ENCODE measurements at places on chromosomes 3 and 15. TPM values are rescaled to one million over a fixed set of nuclear protein-coding genes. Genes with fewer than 3 reads are reported as not detected.

Gene ST3GAL6
- total RNA-seq: 7.1 TPM

DNA sequence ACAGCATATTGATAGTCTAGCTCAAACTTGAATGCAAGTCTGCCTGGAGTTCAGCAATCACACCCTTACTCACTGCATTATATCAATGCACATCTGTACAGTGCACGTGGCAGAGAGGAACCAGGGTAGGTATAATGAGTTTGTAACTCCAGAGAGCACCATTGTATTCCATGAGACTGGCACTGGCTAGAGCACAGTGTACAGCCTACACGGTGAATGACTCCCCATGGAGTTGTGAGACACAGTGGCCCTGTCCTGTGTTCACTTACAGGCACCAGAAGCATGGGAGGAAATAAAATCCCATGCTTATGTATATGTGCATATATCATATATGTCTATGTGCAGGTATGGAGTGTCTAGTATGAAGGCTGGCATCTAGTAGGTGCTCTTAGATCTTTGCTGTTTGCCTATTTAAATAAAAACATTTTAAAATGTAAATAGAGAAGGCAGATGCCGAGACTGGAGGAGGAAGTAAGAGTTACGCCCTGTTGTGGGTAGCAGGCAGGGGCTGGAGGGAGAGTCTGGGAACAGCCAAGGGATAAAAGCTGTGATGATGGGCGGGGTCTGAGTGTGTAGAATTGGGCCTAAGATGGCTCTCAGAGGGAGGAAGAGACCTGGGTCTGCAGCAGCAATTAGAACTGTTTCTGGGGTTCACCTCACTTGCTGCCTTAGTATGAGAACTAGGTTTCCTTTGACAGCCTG, 360.7 kb upstream of the ICE2 start:
- DNase-seq: no peak

GRCh38 chr3:12155264-12155663, 3.4 kb downstream of the TIMP4 start:
- DNase-seq: no peak

DNA sequence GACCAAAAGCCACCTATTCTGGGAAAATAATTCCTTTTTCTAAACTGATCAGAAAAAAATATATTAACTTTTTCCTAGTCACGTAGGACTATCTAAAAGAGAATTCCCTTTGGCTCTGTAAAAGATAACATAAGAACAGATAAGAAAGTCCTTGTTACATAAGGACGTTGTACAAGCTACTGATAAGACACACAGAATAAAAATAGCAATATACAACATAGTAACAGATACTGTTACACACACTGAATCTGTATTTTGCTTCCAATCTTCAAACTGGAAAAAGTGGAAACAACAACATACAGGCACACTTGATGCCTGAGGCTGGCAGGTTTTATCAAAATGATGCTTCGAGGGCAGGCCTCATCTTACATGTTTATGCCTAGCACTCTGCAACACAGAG, 59.8 kb downstream of the SNX4 start:
- no peak for DNase-seq

DNA sequence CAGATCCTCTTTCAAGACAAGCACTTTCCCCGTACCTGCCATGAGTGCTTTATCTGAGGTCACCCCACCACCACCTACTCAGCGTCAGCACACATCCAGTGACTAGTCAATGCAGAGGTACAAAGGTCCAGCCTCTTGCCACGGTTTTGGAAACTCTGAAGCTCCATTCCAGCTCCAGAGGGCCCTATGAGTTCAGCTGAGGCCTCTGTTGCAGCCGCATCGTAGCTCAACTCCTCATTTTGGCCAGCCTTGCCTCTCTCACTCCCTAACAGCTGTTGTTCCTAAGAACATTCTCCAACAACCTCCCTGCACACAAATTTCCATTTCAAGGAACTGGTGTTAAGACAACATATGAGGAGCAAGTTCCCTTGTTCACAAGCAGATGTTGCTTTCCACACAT, 405.1 kb upstream of the PROK2 start:
- no peak for DNase-seq

DNA sequence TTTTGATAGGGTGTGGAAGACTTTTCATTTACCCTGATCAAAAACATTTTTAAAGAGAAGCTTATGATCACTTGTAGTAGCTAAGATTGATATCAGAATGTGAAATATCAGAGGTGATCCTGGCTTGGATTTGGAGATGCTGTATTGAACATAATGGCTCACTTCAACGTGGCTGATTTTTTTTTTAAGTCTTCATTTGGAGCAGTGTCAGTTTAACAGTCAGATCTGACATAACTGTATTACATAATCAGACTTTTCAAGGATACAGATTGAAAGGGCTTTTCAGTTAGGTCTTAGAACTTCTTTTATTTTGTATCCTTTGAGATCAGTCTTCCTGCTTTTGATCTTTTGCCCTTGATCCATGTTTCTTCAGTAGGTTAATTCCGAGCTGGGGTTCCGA, 98.5 kb downstream of the ITPR1 start:
- DNase-seq: no peak

DNA sequence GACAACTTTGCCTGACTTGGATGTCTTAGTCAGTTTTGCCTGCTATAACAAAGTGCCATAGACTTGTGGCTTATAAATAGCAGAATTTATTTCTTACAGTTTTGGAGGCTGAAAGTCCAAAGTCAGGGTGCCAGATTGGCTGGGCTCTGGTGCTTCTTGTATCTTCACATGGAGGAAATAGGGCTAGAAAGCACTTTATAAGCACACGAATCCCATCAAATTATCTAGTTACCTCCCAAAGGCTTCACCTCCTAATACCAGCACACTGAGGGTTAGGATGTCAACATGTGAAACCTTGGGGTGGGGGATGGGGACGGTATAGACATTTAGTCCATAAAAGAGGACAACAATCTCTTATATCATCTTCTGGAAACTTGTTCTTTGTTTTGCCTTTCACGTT, 116.8 kb downstream of the SQOR start:
- no peak for DNase-seq

GRCh38 chr3:187022403-187023029, 92.2 kb downstream of the ST6GAL1 start:
- no peak for DNase-seq

- DNase-seq: no peak
These were observed 74.6 kb downstream of the TGFBR2 start for GRCh38 chr3:30680789-30681648.

- no peak for DNase-seq
These were observed 38.9 kb downstream of the EEFSEC start for GRCh38 chr3:128192131-128192530.

Gene RLBP1
- total RNA-seq: not detected

GRCh38 chr3:182397164-182397563, 396.1 kb upstream of the ATP11B start:
- DNase-seq: no peak

GRCh38 chr3:19105826-19106225, 42.5 kb upstream of the KCNH8 start:
- DNase-seq: no peak

DNA sequence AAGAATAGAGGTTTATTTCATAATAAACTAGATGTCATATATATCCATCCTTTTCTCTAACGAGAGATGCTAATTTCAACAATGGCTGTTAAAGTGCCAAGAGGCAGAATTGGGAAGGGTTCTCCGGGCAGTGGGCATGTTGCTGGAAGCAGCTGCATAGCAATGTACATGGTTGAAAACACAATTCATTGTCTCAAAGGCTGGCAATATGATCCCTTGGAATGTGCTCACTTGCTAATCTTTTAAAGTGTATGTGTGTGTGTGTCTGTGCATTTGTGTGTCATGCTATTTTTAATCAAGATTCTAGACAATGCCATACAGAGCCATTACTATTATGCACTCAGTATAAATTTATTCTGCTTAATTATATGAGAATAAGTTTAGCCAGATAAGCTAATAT, 1020.3 kb downstream of the NAALADL2 start:
- no peak for DNase-seq

DNA sequence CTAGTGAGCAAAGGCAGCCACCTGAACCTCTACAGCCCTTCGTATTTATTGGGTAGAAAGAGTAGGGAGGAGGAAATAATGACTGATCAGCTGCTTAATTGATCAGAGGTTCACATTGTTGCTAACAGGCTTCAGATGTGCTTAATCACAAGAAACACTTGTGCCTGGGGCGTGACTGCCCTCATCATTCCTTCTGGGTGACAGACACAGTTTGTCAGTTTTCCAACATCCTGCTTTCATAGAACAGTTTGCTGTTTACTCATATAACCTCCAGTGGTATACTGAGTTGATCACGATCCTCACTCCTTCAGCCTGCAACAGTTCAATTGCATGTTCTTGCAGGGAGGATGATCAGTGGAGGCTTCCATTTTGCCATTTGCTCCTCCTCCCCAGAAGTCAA, 13.6 kb upstream of the CASR start:
- DNase-seq: no peak

GRCh38 chr3:156605686-156606605, 51.0 kb upstream of the SSR3 start:
- DNase-seq: no peak

- DNase-seq: no peak
These were observed 8.2 kb upstream of the HOMER2 start for GRCh38 chr15:82960766-82961165.
